ENCODE measurements at places on chromosomes 5 and 9. TPM values are rescaled to one million over a fixed set of nuclear protein-coding genes. Genes with fewer than 3 reads are reported as not detected.
A peak's percentile ranks its signal among the peaks of the same experiment; 100 is the strongest.

DNA sequence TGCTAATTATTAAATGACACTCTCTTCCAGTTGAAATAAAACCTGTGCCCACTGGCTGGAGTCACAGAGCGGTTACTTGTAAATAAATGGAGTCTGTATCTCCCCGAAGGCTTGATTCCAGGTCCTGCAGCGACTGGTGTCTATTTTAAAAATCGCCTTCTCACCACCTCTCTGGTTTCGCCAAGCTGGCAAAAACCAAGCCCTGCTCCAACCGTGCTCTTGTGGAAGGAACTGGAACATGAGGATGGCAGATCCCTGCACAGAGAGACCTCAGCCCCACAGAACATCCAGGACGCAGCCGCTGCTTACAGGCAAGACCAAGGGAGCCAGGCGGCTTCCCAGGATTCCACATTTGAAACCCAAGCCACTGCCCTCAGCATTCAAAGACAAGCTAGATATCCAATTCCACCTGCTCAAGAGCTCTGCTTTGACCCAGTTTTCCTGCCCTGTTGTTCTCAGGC, 15.0 kb downstream of the SEMA4D start:
- DNase-seq, result no peak
- no peaks in the 10 kb centered on the region for H3K36me3 ChIP-seq
- H3K4me1 ChIP-seq, result peaks cover 8% of the 10 kb centered on the region
- no peak overlapping the region for H3K4me3 ChIP-seq

IGFBPL1 gene
- total RNA-seq, result 1.3 TPM

GRCh38 chr5:1543398-1544293, 19.9 kb upstream of the LPCAT1 start:
- H3K27ac ChIP-seq, result no peak overlapping the region
- H3K36me3 ChIP-seq, result no peaks in the 10 kb centered on the region
- peak; percentile 40 for DNase-seq

DNA sequence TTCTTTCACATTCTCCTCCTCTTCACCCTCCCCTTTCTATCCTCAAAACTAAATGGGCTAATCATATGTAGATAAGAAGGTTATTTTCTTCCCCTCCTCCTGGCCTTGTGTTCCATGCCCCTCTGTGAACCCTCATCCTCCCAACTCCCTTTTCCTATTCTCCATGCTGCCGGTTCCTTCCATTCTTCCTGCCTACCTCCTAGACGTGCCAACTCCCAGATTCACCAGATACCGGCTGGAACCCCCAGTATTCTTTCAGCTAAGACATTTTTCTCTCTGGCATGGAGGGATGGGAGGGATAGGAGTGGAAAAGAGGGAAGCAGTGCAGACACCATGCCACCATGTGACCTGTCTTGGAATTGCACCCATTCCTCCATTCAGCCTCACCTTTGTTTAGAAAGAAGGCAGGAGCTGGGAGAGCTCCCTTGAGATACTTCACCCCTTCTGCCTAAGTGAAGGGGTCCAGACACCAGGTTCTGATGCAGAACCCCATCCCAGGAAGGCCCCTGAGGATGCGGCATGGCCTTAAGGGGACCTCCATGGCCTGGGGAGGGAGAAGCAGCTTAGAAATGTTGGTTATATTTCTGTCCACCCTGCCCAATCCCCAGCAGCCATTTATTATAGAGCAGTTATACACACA, 4.8 kb downstream of the DNAJB5 start:
- H3K4me1 ChIP-seq, result peaks cover 3% of the 10 kb centered on the region
- peak overlapping the region; percentile 99 for H3K27ac ChIP-seq
- H3K4me3 ChIP-seq, result peak overlapping the region; percentile 27
- no peaks in the 10 kb centered on the region for H3K27me3 ChIP-seq

- peak overlapping the region; percentile 87 for H3K27ac ChIP-seq
- no peaks in the 10 kb centered on the region for H3K27me3 ChIP-seq
- peak overlapping the region; percentile 73 for H3K4me3 ChIP-seq
- H3K36me3 ChIP-seq, result no peaks in the 10 kb centered on the region
- no peaks in the 10 kb centered on the region for H3K4me1 ChIP-seq
These were observed 2.4 kb upstream of the TRIM7 start for GRCh38 chr5:181207214-181207959.

DNA sequence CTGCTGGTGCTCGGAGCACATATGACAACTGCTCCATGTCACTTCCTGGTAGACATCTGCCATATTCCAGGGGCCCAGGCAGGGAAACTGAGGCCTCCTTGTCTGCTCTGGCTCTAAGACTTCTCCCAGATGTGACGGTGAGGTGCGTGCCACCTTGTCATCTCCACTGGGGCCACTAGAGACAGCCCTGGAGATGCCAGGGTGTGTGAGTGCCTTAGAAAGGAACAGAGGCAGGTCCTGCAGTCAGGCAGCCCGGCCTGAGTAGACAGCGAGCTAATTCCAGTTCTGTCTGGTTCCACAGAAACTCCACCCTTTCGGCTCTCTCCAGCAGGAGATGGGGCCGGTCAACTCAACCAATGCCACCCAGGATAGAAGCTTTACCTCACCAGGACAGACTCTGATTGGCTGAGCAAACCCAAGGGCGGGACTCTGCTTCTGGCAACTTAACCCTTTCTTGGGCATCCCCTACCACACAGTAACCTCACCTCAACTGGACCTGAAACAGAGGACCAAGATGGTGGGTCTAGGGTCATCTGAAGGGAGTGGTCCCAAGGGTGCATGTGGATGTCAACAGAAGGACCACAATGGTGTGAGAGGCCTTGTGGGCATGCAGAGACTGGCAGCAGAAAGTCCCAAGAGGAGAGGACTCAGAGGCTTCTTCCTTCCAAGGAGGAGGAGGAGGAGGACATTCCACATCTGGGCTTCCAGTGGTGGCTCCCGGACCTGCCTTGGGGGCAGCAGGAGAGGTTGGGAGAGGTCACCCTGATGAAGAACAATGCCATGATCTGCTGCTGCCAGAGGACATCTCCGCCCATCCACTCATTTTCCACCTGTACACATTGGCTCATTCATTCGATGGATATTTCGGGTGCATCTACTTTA, 77.7 kb downstream of the RGS3 start:
- peak overlapping the region; percentile 22 for H3K27ac ChIP-seq
- H3K4me1 ChIP-seq, result peaks cover 83% of the 10 kb centered on the region
- no peak for DNase-seq
- peaks cover 64% of the 10 kb centered on the region for H3K36me3 ChIP-seq
- H3K27me3 ChIP-seq, result no peaks in the 10 kb centered on the region

DNA sequence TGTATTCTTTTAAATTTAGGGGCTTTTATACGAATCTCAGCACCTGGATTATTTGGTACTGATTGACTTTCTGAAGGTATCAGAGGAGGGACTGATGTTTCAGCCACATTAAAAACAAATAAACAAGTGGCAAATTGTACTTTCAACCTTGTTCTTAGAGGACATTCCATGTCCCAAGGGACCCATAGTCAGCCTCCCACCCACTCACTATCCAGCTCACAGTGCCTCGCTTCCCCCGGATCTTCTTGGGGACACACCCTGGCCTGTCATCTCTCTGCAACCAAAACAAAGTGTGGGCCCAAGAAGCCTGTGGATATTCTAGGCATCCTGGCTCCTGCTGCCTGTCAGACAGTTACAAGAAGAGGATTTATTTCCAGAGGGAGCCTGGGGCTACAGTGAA, 8.8 kb upstream of the BOD1 start:
- no peak for DNase-seq
- H3K27ac ChIP-seq, result no peak overlapping the region
- no peaks in the 10 kb centered on the region for H3K36me3 ChIP-seq

- H3K4me3 ChIP-seq, result no peak overlapping the region
- H3K4me1 ChIP-seq, result no peaks in the 10 kb centered on the region
- no peaks in the 10 kb centered on the region for H3K27me3 ChIP-seq
These were observed 365.7 kb downstream of the DEPDC1B start for GRCh38 chr5:60334281-60334713.

TLE1 gene
- total RNA-seq, result 42.8 TPM

DNA sequence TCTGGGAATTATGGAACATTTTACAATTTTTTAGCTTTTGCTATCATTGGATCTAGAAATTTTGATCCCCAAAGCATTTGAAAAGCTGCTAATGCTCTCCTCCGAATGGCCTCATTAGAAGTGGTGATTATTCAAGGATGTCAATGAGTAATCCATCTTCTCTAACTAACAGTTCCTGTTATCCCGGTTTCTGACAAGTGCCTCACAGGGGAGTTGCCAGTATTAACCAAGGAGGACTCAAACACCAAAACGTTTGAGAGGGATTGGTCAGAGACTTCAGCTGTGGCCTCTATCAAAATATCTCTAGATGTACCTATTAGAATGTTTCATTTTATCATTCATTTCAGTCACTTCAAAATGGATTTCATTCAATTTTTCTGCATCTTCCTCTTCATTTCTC, 208.3 kb upstream of the ITGA1 start:
- H3K36me3 ChIP-seq, result no peaks in the 10 kb centered on the region
- H3K4me1 ChIP-seq, result no peaks in the 10 kb centered on the region
- DNase-seq, result no peak
- no peak overlapping the region for H3K27ac ChIP-seq
- H3K4me3 ChIP-seq, result no peak overlapping the region

DNA sequence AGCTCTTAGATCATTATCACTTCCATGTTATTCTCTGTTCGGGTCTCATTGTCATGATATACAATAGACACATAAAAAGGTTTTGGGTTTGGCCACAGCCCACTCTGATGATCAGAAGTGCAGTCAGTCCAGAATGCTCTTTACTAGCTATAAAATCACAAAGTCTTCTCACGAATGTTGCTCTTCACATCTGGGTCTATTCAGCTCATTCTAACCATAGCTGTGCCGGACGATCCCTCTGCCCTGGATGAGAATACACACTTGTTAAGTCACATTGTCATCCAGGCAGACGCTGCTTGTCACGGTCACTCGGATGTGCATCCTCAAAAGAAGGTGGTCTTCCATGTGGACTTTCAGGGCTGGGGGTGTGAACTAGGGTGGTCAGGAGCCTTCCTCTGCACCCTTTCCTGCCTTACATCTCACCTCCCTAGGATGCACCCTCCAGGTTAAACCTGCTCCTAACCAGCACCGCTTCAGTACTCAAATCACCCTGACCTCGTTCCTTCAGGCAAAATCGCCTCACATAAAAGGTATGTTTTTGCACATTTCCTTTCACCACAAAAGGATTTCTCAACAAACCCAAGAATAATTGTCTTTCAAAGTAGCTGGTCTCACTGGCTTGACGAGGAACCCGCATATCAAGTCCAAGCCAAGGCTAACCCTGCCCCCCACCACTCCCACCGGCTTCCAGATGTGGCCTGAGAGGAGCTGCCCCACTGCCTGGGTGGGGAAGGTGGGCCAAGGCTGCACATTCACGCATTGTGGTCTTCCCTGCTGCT, 21.9 kb downstream of the ANKH start:
- H3K27ac ChIP-seq, result no peak overlapping the region
- H3K4me1 ChIP-seq, result peaks cover 27% of the 10 kb centered on the region
- no peaks in the 10 kb centered on the region for H3K36me3 ChIP-seq
- H3K27me3 ChIP-seq, result no peaks in the 10 kb centered on the region
- H3K4me3 ChIP-seq, result no peak overlapping the region

- H3K4me1 ChIP-seq, result no peaks in the 10 kb centered on the region
- no peak overlapping the region for H3K27ac ChIP-seq
- no peaks in the 10 kb centered on the region for H3K36me3 ChIP-seq
- DNase-seq, result no peak
These were observed 457.9 kb upstream of the PTGER4 start for GRCh38 chr5:40221796-40222195.

ZBED3 gene
- 4.3 TPM for total RNA-seq

DNA sequence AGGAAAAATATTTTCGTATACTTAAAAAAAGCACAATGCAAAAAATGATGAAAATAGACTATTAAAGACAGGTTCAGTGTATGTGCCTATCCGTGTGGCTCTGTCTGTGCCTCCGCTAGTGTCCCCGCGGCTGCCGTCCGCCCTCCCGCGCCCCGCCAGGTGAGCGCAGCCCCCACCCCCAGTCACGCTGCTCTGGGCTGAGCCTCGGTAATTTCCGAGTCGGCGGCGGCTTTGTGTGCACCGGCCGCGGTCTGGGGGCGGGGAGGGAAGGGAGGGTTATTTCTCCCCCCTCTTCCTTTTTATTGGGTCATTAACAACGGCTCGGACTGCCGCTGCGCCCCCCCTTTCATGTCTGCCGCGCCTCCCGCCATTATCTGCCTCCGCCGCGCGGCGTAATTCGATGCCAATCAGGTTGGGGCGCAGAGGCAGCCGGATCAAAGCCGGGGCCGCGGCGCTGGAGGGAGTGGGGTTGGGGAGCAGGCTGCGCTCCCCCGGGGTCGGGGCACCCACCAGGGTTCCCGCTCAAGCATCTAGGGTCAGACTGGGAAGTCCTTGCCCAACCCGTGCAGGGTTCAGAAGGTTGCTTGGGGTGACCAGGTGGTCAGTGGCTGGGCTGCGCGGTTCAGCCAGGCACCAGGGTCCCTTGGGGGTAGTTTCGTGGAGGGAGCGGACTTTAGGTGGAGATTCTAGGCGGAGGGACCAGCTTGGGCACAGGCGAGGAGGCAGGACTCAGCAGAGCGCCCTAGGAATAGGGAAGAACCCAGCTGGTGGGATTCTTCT, 39.5 kb upstream of the PSD2 start:
- no peaks in the 10 kb centered on the region for H3K36me3 ChIP-seq
- H3K4me3 ChIP-seq, result peak overlapping the region; percentile 37
- no peak for DNase-seq

NTNG2 gene
- total RNA-seq, result 16.9 TPM

- H3K27ac ChIP-seq, result no peak overlapping the region
- no peak for DNase-seq
- no peak overlapping the region for H3K4me3 ChIP-seq
These were observed 141.7 kb downstream of the MYO10 start for GRCh38 chr5:16794269-16794913.

PCDHA11 gene
- total RNA-seq, result 0.12 TPM

DNA sequence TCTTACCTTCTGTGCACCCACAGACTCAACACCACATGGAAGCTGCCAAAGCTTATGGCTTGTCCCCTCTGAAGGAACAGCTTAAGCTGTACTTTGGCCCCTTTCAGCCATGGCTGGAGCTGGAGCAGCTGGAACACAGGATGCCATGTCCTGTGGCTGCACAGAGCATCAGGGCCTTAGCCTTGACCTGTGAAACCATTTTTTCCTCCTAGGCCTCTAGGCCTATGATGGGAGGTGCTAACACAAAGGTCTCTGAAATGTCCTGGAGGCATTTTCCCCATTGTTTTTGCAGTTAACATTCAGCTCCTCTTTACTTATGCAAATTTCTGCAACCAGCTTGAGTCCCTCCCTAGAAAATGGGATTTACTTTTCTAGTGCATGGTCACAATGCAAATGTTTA, 461.4 kb upstream of the TYRP1 start:
- no peaks in the 10 kb centered on the region for H3K36me3 ChIP-seq
- H3K4me1 ChIP-seq, result no peaks in the 10 kb centered on the region
- DNase-seq, result no peak

GRCh38 chr9:71581101-71581500, 187.2 kb downstream of the CEMIP2 start:
- H3K27me3 ChIP-seq, result no peaks in the 10 kb centered on the region
- no peaks in the 10 kb centered on the region for H3K36me3 ChIP-seq
- H3K4me3 ChIP-seq, result no peak overlapping the region
- no peak for DNase-seq

All from right atrium auricular region (tissue), 2 donors.